ENCODE measurements at places on chromosomes 5 and 9.

- DNase-seq = peak; percentile 25
These were observed 7.6 kb downstream of the TTC39B start for GRCh38 chr9:15299374-15299939.

DNA sequence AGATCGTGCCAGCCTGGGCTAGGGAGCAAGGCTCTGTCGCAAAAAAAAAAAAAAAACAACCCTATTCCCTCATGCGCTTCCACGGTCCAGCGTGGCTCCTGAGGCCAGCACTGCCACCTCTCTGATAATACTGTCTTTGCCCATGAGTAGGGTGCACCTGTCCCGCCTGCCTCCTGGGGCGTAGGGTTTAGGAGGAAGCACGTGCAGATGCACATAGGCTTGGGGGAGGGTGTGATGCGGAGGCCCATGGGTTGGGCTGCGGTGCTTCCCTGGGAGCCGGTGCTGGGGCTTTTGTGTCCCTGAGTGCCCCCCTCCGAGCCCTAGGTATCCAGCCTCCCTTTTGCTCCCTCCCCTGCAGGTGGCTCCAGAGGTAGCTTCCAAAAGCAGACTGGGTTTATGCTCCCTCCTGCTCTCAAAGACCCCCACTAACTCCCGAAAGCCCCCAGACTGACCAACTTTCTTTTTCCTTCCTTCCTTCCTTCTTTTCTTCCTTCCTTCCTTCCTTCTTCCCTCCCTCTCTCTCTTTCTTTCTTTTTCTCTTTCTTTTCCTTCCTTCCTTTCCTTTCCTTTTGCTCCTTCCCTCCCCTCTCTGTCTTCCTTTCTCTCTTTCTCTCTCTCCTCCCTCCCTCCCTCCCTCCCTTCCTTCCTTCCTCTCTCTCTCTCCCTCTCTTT is 12.8 kb downstream of the FGFR4 start:
- no peak for DNase-seq

DNA sequence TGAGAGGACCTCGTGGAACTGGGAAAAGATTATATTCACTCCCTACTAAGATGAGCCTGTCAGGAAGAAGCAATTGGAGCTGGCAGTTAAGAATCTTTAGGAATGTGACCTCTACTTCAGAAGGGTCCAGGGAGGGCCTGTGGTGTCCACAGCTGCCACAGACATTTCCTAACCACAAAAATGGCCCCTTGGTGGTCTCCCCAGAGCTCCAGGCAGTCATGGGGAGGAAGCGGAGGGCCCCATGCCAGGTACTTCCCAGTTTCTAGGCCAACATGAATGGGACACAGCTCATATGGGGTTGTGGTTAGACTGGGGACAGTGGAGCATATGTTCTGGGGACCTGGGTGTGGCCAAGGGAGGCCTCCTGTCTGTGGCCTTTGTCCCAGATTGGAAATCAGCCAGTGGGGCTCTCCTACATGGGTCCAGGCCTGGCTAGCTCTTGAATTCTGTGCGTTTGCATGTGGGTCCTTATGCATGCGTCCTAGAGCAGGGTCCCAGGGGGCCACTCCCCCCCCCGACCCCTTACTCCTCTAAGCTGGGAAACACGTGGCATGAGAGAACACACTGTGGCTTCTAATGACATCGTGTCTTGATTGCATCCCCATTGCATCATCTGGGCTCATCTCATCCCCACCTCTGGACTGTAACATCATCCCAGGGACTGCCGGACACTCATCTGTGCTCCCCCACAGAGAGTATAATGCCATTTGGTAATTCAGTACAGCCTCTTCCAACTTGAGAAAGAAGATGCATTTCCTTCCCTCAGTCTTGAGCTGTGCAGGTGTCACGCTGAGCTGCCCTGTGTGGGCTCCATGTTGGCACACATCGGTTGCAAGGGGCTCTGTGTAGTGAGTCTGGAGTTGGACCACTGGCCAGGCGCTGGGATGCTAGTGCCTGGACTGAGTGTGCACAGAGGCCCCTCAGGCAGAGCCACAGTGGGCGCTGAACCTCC is 31.3 kb downstream of the IRF1 start:
- DNase-seq = no peak

- DNase-seq = no peak
These were observed 32.1 kb upstream of the RICTOR start for GRCh38 chr5:39106322-39106721.

- DNase-seq = no peak
These were observed 30.9 kb upstream of the TNFSF15 start for GRCh38 chr9:114836769-114837168.

DNA sequence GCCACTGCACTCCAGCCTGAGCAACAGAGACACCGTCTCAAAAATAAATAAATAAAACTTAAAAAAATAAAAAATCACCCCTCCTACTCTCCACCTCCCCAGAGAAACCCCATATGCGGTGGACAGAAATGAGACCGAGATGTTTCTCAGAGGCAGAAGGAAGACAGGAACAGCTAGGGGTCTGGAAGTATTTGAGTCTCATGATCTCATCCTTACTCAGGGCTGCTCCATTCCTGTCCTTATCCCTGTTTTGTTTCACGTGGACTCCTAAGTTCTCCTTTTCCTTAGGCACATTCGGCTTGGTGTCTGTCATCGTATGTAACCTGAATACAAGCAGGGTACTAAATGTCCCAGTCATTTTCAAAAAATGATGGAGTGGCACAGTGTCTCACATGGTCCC is 76.1 kb downstream of the C9orf50 start:
- no peak for DNase-seq

DNA sequence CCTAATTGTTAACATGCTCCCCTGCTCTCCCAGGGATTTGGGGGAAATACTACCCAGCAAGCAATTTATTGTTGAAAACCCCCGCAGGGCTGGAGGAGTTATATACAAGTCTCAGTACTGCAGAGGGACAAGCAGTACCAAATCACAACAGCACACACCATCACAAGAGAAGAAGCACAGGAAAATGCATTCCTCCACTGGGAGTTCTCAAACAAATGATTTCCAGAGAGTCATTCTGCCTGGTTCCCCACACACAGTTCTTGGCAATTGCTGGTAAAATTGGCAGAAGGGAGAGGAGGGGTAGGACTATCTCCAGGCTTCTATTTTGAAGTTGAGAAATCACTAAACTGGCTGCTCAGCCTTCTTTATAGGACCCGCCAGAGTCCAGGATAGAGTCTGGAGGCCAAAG is 16.8 kb downstream of the SIL1 start:
- no peak for DNase-seq
